Activated CD4-positive, alpha-beta T cell treated with anti-CD3 and anti-CD28 coated beads, Interleukin-2, amount 50 U/mL, for 48 hours (primary cell): ENCODE measurements at places on chromosomes 7 and 10.

GRCh38 chr10:71368643-71369042 is 28.1 kb upstream of the CDH23 start:
- no peak for DNase-seq

GRCh38 chr10:96255549-96256333 is 15.6 kb downstream of the BLNK start:
- DNase-seq = no peak

- DNase-seq = no peak
These were observed 76.6 kb downstream of the CNNM2 start for GRCh38 chr10:102994531-102995295.

DNA sequence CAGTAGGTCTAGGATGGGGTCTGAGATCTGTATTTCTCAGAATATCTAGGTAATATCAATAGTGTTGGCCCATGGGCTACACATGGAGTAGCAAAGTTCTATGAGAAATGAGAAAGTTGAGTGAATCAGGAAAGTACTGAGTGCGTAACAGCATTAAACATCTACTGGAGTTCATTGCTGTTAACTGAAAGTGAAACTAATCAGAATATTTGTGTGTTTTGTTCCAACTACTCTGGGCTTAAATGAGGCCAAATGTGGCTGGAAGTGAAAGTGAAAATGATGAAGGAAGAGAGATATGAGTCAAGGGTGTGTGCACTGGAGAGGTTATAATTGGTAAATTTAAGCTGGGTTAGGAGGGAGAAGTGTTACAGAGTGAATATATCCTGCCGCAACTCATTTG is 46.5 kb downstream of the TMEM106B start:
- no peak for DNase-seq

DNA sequence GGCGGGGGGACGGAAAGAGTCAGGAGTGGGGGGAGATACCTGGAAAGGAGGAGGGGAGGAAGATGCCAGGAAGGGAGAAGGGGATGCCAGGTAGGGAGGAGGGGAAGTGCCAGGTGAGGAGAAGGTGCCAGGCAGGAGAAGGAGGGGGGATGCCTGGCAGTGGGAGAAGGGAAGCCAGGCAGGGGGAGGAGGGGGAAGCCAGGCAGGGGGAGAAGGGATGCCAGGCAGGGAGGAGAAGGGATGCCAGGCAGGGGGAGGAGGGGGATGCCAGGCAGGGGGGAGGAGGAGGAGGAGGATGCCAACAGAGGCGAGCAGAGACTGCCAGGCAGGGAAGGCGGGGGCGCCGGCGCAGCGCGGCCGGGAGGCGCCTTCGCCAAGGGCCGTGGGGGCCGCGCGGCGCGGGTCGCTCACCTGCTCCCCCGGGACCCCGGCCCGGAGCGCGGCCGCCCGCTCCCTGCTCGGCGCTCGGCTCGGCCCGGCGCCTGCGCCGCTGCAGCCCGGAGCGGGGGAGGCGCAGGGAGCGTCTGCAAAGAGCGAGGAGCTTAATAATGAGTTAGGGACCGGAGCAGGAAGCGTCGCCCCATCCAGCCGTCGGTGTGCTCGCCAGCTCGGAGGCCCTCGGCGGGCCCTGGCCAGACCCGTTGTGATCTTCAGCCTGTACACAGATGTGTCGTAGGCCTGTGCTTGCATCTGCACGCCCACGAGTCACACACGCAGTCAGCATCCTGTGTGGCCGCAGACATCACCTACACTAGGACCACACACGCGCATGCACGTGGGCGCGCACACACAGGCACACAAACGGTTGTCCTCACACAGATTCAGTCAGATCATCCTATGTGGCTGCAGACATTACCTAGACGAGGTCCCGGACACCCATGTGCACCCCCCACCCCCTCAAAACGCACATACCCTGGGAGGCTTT is 28.4 kb upstream of the SMARCD3 start:
- DNase-seq = peak; percentile 62

DNA sequence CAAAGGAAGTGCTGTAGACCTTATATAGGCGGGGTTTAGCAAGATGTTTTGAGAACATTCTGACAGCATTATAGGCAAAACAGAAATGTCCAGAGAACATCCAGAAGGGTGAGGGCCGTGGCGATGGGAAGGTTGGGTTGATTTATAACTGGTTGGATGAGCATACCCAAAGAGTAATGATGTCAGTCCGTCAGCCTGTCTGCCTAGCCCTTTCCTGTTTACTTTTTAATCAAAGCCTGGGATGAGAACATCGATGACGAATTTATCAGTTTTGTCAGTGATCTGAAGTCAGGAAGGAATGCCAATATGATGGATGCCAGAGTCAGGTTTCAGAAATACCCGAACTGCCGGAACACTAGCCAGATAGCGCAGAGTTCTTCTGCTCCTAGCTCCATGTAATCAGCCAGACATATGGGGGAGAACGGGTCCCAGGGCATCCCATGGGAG is 33.8 kb upstream of the TRIM8 start:
- no peak for DNase-seq

DNA sequence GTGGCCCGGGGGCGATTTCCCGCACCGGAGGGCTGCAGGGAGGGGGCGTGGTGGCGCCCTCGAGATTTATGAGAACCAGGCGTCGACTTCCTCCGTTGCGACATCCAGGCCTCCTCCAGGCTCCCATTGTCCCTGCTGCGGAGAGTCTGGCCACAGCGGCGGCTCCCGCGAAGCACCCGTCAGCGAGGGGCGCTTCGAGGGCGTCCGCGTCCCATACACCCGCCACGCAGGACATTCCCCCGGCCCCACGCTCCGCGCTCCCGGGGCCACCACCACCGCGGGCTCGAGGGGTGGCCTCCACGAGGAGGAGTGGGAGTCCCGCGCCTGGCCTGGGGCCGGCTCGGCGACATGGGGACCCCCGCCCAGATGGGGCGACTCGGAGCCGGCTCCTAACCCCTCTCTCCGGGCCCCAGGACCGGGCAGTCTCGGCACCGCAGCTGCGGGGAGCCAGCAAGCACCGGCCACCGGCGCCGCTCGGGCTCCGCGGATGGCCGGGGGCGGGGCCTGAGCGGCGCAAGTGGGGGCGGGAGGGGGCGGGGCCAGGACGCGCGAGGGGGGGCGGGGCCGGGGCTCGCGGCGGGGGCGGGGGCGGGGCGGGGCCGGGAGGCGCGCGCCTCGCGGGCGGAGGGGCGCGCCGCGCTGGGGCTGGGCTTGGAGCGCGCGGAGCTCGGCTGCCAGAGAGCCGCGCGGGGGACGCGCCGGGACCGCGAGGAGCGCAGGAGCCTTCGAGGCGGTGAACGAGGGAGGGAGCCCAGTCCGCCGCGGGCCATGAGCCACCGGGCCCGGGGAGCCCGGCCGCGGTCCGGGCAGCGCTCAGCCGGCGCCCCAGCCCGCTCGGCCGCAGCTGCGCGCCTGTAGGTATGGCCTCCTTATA is at the start of gene SH2B2:
SH2B2 (plus strand) TSS at position 632 of the 874 bp plus-strand sequence. CDS start 13,683 bp downstream, outside the sequence.
- peak; percentile 37 for DNase-seq

DNA sequence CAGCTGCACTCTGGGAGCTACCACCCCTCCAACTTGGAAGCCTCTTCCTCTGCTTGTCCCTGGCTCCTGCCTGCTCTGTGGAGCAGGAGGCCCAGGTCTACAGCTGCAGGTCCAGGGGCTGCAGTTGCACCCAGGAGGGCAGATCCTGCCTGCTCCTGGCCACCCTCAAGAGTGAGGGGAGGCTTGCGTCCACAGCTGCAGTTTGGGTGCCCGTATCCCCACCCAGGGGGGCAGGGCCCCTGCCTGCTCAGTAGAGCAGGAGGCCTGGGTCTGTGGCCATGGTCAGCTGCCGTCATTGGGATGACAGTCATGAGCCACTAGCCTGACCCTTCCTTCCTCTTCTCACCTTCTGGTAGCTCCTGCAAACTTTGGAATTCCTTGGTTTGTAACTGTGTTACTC is 25.1 kb downstream of the HHEX start:
- no peak for DNase-seq

DNA sequence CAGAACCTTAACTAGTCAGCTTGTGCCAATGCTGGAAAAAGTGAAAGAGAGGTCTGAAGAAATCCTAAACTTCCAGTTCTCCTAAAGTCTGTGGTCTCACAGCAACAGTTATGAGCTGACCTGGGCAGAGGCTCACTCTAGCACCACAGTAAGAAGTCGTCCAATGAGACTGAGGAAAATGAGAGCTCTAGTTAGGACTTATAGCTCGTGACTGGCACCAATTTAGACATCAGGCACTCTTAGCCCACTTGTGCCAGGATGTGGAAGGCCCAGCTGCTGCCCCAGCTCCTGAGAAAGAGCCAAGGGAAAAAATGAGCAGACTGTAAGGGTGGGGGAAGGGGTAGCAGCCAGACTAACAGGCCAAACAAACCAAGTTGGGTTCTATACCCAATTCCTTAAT is 7.6 kb downstream of the MMS19 start:
- no peak for DNase-seq

DNA sequence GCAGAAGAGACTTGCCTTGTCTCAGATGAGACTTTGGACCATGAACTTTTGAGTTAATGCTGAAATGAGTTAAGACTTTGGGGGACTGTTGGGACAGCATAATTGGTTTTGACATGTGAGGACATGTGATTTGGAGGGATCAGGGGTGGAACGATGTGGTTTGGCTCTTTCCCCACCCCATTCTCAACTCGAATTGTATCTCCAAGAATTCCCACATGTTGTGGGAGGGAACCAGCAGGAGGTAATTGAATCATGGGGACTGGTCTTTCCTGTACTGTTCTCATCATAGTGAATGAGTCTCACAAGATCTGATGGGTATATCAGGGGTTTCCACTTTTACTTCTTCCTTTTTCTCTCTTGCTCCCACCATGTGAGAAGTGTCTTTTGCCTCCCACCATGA is 229.7 kb upstream of the KCND2 start:
- DNase-seq = no peak

- peak; percentile 30 for DNase-seq
These were observed 1.7 kb upstream of the NKX6-2 start for GRCh38 chr10:132787495-132788179.

- DNase-seq = no peak
These were observed 6.6 kb upstream of the ZNF786 start for GRCh38 chr7:149097088-149097487.

- no peak for DNase-seq
These were observed 237.2 kb upstream of the ZNF32 start for GRCh38 chr10:43885842-43886241.

GRCh38 chr7:83925860-83926259 is 268.7 kb downstream of the SEMA3A start:
- DNase-seq = no peak

DNA sequence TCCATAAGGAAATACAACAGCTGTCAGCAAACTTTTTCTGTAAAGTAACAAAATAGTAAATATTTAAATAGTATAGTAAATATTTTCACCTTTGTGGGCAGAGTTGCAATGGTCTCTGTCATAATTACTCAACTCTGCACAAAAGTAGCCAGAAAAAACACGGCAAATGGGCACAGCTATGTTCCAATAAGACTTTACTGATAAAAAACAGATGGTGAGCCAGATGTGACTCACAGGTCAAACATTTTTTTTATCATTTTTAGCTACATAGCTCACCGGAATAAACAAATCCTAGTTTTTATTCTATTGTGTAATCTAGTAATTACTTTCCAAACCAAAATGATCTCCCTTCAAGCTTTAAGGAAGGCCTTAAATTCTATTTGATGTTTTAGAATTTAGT is 55.3 kb downstream of the NCAPG2 start:
- DNase-seq = no peak

- DNase-seq = no peak
These were observed 73.3 kb upstream of the COL13A1 start for GRCh38 chr10:69728335-69728870.

DNA sequence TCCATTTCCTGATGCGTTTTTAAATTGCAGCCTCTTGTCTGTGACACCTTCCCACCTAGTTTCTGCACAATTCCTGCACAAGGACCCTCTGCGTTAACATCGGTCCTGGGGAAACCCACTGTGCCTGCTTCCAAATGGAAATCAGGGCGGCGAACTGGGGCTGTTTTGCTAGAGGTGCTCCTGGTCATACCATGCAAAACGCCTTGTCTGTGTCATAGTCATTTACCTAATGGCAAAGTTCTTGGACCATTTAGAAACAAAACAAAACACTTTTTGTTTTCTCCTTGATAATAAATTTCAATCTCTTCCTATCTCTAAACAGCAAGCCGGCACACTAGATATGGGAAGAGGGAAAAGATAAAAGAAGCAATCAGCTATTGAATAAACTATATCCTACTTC is 206.9 kb upstream of the KLF14 start:
- no peak for DNase-seq
